ENCODE measurements at places on chromosomes 4 and X. TPM values are rescaled to one million over a fixed set of nuclear protein-coding genes. Genes with fewer than 3 reads are reported as not detected.

Gene TMEM271
- polyA plus RNA-seq = not detected

Gene SHOX
- not detected for polyA plus RNA-seq

Gene CAMK2D
- 7.0 TPM for polyA plus RNA-seq

Gene SATL1
- not detected for polyA plus RNA-seq

Gene BMP3
- polyA plus RNA-seq = not detected

Gene ADH1A
- polyA plus RNA-seq = not detected

Gene CSTF2
- polyA plus RNA-seq = 10.1 TPM

GRCh38 chr4:19927381-19927780 is 324.3 kb upstream of the SLIT2 start:
- no peak overlapping the region for H3K27ac ChIP-seq
- no peak overlapping the region for H3K4me3 ChIP-seq
- no peaks in the 10 kb centered on the region for H3K36me3 ChIP-seq
- no peaks in the 10 kb centered on the region for H3K27me3 ChIP-seq

DNA sequence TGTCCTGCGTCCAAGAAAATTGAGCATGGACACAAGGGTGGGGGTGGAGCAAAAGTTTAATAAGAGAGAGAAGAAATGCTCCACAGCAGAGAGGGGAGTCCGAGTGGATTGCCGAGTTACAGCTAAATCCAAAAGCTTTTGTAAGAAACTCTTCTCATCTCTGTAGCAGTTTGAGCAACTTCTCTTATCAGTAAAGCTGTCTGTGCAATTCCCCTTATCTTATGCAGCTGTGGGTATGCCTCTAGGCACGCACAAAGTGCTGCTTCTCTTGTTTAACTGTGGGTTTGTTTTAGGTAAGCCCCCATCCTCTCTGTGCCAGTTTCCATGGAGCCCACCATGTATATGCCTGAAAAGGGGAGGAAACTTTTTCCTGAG is 44.8 kb downstream of the HMGB2 start:
- no peak overlapping the region for H3K4me3 ChIP-seq
- peaks cover 39% of the 10 kb centered on the region for H3K36me3 ChIP-seq
- H3K27me3 ChIP-seq = no peaks in the 10 kb centered on the region
- no peaks in the 10 kb centered on the region for H3K4me1 ChIP-seq

- no peaks in the 10 kb centered on the region for H3K27me3 ChIP-seq
- H3K27ac ChIP-seq = no peak overlapping the region
- H3K4me1 ChIP-seq = no peaks in the 10 kb centered on the region
- H3K36me3 ChIP-seq = no peaks in the 10 kb centered on the region
- DNase-seq = no peak
These were observed 82.4 kb upstream of the CLCN4 start for GRCh38 chrX:10074241-10074941.

DNA sequence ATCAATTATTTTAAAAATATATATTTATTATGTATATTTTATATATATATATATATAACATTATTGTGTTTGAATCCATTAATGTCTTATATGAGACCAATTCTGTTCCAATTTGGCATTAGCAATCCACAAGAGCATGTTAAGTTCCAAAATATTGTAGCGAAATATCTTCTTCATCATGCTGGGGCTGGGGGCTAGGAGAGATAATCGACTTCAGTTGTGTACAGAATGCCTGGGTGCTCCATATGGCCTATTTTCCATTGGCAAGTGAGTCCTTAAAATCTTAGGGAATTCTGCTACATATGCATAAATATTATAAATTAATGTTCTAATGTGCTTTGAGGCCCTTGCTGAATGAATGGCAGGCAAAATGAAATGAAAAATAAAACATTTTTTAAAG is 117.7 kb downstream of the PCDH7 start:
- no peak overlapping the region for H3K27ac ChIP-seq
- no peaks in the 10 kb centered on the region for H3K27me3 ChIP-seq
- H3K4me3 ChIP-seq = no peak overlapping the region
- no peaks in the 10 kb centered on the region for H3K36me3 ChIP-seq

GRCh38 chr4:26179316-26179760 is 141.5 kb upstream of the RBPJ start:
- H3K27me3 ChIP-seq = no peaks in the 10 kb centered on the region
- H3K36me3 ChIP-seq = no peaks in the 10 kb centered on the region
- no peak for DNase-seq
- H3K4me1 ChIP-seq = no peaks in the 10 kb centered on the region
- H3K27ac ChIP-seq = no peak overlapping the region
- no peak overlapping the region for H3K4me3 ChIP-seq

- no peaks in the 10 kb centered on the region for H3K36me3 ChIP-seq
- H3K27me3 ChIP-seq = no peaks in the 10 kb centered on the region
- H3K4me1 ChIP-seq = no peaks in the 10 kb centered on the region
- H3K4me3 ChIP-seq = no peak overlapping the region
These were observed 92.2 kb upstream of the RAPGEF2 start for GRCh38 chr4:159010563-159011260.

- H3K4me1 ChIP-seq = no peaks in the 10 kb centered on the region
- H3K27ac ChIP-seq = no peak overlapping the region
- no peak for DNase-seq
- H3K4me3 ChIP-seq = no peak overlapping the region
- no peaks in the 10 kb centered on the region for H3K27me3 ChIP-seq
- no peaks in the 10 kb centered on the region for H3K36me3 ChIP-seq
These were observed 75.8 kb downstream of the RPS3A start for GRCh38 chr4:151175233-151175632.

- DNase-seq = no peak
- H3K27ac ChIP-seq = no peak overlapping the region
- no peaks in the 10 kb centered on the region for H3K4me1 ChIP-seq
These were observed 27.9 kb downstream of the CAMK2D start for GRCh38 chr4:113733685-113734084.

DNA sequence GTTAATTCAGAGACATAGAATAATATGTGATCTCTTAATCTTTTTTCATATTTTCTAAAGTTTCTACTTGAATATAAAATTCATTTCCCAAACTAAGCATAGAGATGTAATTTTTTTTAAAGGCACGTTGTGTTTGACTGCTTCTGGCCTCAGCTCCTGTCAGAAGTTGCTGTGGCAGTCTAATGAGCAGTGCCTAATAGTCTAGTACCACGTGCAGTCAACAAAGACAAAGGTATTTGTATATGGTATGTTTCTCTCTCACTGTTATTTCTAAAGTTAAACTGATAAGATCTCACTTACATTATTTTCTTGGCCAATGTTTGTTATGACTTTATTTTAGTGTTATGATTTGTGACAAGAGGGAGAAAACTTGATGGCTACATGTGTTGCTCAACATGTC is 48.6 kb upstream of the MCUB start:
- no peak overlapping the region for H3K4me3 ChIP-seq
- peaks cover 61% of the 10 kb centered on the region for H3K36me3 ChIP-seq
- no peaks in the 10 kb centered on the region for H3K4me1 ChIP-seq
- H3K27ac ChIP-seq = no peak overlapping the region

DNA sequence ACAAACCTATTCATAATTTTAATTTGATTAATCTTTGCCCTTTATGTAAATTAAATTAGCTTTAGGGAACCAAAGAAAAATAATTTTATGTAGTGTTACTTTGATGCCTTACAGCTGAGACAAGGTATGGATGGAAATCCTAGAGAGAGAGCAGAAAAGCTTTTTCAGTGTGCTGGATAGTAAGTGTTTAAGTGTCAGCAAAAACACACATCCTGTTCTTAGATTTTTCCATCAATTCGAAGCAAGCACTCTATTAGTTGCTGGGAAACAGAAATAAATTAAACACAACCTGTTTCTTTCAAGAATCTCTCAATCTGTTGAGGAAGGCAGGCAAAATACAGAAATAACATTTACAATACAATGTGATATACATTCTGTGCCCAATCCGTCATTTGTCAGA is 327.8 kb downstream of the GALNTL6 start:
- no peaks in the 10 kb centered on the region for H3K36me3 ChIP-seq
- H3K27ac ChIP-seq = no peak overlapping the region
- H3K27me3 ChIP-seq = no peaks in the 10 kb centered on the region
- no peaks in the 10 kb centered on the region for H3K4me1 ChIP-seq

DNA sequence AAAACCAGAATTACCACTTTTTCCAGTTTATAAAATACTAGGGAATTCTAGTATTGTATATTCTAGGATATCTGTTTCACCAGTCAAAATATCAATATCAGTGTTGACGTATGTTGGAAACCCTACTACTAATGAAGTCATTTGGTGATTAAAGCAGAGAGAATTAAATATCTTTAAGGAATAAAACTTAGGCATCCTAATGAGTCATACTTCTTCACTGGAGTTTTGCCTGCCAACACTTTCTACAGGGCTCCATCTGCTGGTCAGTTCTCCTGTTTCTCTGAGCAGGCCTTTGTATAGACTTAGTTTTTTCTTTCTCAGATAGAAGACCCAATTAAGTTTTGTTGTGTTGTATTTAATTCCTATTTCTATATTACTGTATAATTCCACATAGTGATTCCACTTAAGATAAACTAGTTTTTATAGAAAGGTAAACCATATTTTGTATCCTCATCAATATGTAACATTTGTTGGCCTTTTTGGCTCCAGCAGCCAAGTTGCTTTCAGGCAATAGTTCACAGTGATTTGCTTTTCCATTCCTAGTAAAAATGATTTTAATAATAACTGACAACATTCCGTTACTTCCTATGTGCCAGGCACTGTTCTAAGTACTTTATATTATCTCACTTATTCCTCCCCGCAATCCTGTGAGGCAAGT is 3.5 kb downstream of the AP1AR start:
- H3K27ac ChIP-seq = no peak overlapping the region
- H3K4me3 ChIP-seq = no peak overlapping the region
- DNase-seq = peak; percentile 58
- peaks cover 19% of the 10 kb centered on the region for H3K4me1 ChIP-seq
- H3K27me3 ChIP-seq = no peaks in the 10 kb centered on the region

DNA sequence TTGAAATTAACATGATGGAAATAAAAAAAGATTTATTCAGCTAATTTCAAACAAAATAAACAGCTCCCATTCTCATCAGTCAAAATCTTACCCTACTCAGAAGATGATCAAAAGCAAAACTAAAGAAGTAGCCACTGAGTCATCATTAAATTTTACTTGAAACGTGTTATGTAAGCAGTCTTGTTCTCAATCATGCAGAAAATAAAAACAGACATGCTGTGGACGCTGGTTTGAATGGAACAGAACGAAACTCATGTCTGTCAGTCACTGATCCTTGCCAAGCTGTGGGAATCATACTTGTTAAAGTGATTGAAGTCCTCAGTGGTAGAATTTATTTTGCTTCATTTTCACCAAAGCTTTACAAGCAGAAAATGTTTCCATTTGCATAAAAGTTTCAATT is 77.2 kb upstream of the TLR3 start:
- no peak overlapping the region for H3K4me3 ChIP-seq
- no peak overlapping the region for H3K27ac ChIP-seq
- H3K27me3 ChIP-seq = no peaks in the 10 kb centered on the region
- no peaks in the 10 kb centered on the region for H3K4me1 ChIP-seq

DNA sequence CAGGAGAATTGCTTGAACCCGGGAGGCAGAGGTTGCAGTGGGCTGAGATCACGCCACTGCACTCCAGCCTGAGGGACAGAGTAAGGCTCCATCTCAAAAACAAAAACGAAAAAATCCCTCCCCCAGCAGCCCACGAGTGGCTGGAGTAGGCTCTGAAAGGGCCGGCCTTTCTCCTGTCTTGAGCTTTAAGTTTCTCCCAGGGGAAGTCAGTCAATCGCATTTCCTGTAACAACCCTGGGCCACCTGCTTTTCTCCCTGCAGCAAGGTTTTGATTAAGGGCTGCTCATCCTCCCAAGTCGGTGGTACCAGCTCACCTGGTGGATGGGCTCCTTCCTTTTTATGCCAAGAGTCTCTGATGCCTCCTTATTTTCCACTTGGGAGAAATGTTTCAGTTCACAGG is 2.0 kb upstream of the NYX start:
- H3K36me3 ChIP-seq = no peaks in the 10 kb centered on the region
- peaks cover 33% of the 10 kb centered on the region for H3K4me1 ChIP-seq
- no peak overlapping the region for H3K4me3 ChIP-seq
- no peak for DNase-seq
- H3K27ac ChIP-seq = no peak overlapping the region
- no peaks in the 10 kb centered on the region for H3K27me3 ChIP-seq

DNA sequence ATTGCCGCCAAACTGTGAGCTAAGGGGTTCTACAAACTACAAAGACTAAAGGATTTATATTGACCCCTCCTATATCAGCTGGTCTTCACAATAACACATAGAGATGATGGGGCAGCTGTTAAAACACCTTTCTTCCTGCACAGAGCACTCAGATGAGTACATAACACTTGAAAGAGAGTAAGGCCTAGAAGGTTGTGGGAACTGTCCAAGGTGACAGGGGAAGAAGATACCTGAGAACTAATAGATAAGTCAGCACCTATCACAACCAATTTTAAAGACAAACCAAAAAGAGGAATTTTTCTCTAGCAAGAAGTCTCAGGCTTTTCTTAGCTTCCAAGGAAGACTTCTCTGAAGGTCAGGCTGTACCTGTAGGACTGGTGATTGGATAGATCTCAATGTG is 19.1 kb upstream of the CXCL6 start:
- no peak overlapping the region for H3K27ac ChIP-seq
- DNase-seq = no peak
- H3K4me3 ChIP-seq = no peak overlapping the region

GRCh38 chr4:181938631-181939030 is 304.6 kb upstream of the TENM3 start:
- no peaks in the 10 kb centered on the region for H3K4me1 ChIP-seq
- H3K36me3 ChIP-seq = no peaks in the 10 kb centered on the region
- no peak overlapping the region for H3K27ac ChIP-seq
- H3K4me3 ChIP-seq = no peak overlapping the region
- no peaks in the 10 kb centered on the region for H3K27me3 ChIP-seq
- no peak for DNase-seq

DNA sequence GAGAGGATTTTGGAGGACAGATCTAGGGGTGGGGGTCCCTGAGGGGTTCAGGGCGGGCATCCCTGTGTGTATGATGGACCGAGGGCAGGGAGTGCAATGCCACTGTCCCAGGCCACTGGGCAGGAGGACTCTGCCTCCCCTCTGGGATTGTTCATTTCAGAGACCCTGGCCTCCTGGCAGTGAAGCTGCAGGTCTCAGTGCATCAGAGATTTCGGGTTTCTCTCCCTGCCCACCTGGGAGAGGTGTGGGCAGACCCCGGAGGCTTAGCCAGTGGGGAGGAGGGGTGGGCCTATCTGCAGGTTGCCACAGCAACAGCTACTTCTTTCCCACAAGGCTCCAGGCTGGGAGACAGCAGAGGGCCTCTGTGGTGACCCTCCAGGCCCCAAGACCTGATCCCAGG is 80.1 kb upstream of the LRPAP1 start:
- no peak overlapping the region for H3K27ac ChIP-seq
- DNase-seq = no peak
- H3K4me3 ChIP-seq = no peak overlapping the region
- no peaks in the 10 kb centered on the region for H3K27me3 ChIP-seq
- H3K36me3 ChIP-seq = no peaks in the 10 kb centered on the region
- H3K4me1 ChIP-seq = no peaks in the 10 kb centered on the region

GRCh38 chr4:105293360-105293759 is 146.7 kb downstream of the TET2 start:
- peaks cover 23% of the 10 kb centered on the region for H3K4me1 ChIP-seq
- no peaks in the 10 kb centered on the region for H3K36me3 ChIP-seq
- DNase-seq = peak; percentile 38
- H3K27me3 ChIP-seq = no peaks in the 10 kb centered on the region
- no peak overlapping the region for H3K4me3 ChIP-seq

- H3K27ac ChIP-seq = peak overlapping the region; percentile 59
- peaks cover 5% of the 10 kb centered on the region for H3K4me1 ChIP-seq
- no peak for DNase-seq
- H3K36me3 ChIP-seq = peaks cover 72% of the 10 kb centered on the region
- no peaks in the 10 kb centered on the region for H3K27me3 ChIP-seq
These were observed 26.1 kb downstream of the ZRSR2 start for GRCh38 chrX:15816438-15816809.

GRCh38 chrX:132956421-132957210 is 1.8 kb downstream of the HS6ST2 start:
- no peak overlapping the region for H3K4me3 ChIP-seq
- H3K36me3 ChIP-seq = no peaks in the 10 kb centered on the region
- peaks cover 22% of the 10 kb centered on the region for H3K27me3 ChIP-seq
- DNase-seq = no peak
- H3K27ac ChIP-seq = no peak overlapping the region
- H3K4me1 ChIP-seq = no peaks in the 10 kb centered on the region

All from CD14-positive monocyte (primary cell).